OCI-LY7 (cell line): ENCODE measurements at places on chromosomes 7 and 10.

- DNase-seq = no peak
These were observed 6.9 kb upstream of the CYP51A1 start for GRCh38 chr7:92141161-92141560.

DNA sequence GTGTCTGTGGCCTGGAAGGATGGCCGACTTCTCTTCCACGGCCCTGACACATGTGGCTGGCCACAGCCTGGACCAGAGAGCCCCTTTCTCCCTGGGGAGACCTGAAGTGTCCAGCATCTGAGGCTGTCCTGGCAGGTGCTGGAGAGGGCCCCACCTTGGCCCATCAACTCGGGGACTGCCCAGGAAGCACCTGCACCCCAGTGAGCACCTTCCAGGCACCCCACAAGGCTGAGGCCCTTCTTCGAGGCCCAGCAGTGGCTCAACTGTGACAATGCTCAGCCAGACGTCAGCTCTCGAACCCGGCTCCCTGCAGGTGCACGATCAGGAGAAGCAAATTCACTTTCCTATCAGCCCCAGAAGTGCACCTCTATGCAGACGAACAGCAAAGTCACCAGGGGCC is 24.3 kb downstream of the RGS10 start:
- DNase-seq = no peak

DNA sequence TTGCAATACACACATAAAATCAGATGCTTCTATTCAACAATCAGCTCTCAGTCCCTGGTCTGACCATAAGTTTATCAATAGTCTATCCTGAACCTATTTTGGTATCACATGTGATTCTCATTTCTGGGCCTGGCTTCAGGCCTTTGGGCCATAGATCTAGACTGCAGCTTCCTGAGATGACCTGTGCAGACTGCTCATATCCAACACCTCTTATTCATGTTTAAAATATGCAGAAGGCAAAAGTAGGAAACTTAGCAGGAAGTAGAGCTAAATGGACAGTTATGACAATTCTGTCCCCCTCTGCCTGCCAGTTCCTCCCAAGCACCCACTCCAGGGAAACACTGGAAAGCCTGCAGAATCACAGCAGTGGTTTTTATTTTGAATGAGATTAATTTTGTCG is 53.3 kb downstream of the C7orf25 start:
- DNase-seq = no peak

DNA sequence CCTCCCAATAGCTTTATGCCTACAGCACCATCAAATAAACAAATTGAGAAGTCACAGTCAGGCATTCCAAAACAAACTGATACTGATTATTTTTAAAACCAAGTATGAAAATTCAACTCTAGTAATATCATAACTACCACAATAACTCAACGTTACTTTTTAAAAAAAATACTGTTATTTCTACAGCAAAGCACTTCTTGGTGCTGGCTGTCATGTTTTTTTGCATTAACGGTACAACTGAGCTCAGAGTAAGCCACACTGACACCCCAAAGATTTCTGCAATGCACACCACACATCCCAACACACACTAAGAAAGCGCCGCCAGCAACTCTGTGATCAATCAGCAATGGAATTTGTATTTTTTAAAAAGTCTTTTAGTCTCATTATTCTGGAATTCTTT is 113.6 kb downstream of the RNF32 start:
- no peak for DNase-seq

DNA sequence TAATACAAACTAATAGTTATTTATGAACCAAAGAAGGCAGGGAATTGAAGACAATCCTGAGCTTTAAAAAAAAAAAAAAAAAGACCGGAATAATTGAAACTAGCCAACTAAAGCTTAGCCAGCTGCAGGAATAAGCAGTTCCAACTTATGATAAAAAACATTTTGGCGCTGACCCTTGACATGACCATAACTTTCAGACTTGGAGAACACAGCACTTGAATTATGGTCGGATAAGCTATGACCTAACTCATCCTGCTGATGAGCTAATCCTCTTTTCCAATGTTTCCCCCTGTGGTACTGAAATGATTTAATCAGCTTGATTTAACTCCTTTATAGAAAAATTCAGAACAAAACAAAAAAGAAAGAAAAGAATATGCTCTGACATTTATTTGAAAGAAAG is 181.8 kb downstream of the DGKB start:
- DNase-seq = no peak

- no peak for DNase-seq
These were observed 48.6 kb downstream of the ARHGAP21 start for GRCh38 chr10:24674892-24675632.

DNA sequence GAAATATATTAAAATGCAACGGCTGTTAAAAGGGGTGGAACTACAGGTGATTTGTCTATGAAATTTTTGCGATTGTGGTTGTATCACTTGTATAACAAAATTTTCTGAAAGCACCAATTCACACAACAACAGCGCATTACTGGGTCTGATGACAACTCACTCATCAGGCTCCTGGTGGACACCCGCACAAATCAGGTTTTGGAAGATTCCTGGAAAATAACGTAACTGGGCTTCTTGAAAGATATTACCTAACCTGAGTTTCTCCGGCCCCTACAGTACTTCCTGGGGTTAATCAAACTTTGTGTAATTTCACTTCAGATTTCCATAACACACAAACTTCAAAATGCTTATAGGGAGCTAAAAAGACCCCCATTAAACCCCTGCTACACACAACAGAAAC is 7.6 kb downstream of the SNX8 start:
- DNase-seq = no peak

DNA sequence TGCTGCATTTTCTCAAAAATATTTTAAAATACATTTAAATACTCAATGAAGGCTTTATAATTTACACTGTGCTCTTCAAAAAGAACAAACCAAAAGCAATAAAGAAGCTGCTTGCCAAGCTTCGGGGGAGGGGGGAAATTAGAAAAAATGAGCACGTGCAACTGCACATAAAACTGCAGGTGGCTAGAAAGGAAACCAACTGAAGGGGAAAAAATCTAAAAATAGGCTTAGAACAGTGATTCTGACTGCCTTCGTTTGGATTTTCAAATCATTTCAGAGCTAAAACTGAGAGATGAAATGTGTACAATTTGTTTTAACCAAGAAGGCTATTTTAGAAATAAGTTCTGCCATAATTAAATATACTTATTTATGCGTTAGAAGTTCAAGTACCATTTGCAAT is 61.4 kb downstream of the ABI1 start:
- DNase-seq = peak; percentile 97

DNA sequence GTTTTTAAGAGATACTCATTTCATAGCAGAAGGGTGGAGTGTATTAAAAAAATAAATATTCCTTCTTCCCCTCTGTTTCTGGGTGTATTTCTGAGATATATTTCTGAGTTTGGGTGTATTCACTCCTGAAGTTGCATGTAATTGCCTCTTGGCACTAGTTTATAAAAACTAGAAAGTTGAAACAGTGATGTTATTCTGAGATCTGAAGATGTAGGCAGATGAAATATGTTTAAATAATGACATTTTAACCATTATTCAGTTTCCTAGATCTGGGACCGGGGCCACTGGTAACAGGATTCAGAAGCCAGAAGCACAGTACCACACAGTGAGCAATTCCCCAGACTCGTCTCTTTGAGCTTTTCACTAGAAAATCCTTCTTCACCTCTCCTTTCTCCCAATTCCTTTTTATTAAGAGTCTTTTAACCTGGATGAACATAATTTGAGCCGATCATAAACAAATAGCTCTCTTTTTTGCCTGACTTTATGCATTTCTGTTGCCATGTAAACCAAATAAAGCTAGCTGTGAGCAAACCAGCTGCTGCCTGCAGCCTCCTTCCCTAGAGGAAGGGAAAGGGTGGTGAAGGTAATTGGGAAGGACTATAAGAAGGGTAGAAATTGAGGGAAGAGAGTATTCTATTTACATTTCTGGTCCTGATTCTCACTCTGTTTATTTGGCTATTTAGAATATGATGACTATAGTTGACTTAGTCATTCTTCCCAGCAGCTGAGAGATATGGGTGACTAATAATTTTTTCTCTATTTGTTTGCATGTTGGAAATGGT is 101.8 kb upstream of the STRIP2 start:
- no peak for DNase-seq

DNA sequence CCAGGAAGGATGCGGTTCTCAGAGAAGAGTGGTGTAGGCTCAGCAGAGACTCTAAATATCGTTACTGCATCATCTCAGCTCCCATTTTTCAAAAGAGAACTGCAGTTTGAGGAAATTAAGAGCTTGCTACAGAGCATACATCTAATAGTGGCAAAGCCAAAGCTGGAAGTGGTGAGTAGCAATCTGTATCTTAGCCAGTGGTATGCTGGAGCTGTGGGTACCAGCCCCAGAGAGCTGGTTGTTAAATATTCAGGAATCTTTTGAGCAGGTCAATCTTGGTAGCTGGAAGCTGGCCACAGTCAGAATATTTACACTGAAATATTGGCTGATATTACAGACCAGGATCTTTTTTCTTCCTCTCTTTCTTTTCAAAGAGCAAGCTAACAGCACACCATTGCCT is 88.4 kb upstream of the STEAP1B start:
- DNase-seq = no peak

GRCh38 chr7:73832806-73833205 is 2.0 kb downstream of the CLDN4 start:
- no peak for DNase-seq

GRCh38 chr7:90574146-90574819 is 21.8 kb upstream of the CDK14 start:
- no peak for DNase-seq

DNA sequence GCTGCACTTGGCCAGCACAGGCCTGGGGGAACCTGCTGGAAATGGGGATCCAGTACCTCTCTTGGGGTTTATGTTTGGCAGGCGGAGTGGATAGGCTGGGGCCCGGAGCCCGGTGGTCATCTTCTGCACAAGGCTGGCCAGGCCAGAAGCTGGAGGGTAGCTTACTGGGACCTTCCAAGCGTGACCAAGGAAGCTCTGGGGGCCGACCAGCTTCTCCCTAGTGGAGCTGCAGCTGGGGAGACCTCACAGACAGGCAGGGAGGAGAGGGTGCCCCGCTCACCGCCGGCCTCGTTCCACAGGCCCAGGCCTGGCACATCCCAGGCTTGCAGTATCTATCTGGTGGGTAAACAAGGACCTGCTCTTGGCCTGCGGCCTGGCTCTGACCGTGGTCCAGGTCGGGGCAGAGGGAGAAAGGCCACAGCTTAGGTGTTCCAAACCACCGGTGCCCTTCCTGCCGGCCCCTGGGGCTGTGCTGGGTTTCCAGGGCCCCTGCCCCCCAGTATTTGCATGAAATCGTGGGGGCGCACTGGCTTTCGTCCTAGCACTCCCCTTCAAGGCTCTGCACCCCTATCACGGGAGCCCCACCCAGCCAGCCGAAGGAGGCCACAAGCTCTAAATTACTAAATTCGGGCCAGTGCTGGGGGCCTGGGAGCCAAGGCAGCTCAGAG is 1.5 kb upstream of the ELFN1 start:
- DNase-seq = no peak

DNA sequence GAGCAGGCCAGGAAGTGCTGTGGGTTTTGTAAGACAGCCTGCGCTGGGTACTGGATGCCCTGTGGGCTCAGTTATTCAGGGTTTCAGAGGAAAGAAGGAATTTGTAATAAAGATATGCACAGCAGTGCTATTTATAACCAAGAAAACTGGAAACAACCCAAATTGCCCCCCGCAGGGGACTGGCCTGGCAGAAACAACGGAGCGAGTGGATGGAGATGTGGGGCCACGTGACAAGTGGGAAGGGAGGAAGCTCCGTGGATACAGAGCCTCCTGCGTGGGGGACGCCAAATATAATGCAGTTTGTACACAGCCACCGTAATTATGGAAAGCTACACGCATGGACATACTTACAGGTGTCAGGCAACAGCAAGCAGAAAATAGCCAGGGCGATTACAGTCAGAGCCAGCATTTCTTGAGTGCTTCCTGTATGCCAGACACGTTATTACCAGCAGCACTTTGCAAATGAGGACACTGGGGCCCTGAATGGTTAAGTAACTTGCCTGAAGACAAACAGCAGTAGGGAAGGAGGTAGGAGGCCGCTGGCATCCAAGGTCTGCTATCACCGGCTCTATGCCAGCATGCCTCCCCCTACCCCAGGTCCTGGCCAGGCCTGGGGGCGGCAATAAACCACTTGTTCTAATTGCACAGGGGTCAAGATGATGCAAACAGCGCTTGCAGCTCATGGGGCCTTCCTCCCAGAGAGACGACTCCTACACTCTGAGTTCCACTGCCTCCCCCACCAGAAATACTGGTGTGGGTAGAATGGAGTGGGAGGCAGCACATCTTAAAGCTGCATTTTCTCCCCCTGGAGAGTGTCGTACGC is 8.7 kb upstream of the CAMK2B start:
- DNase-seq = no peak

- no peak for DNase-seq
These were observed 1354.7 kb upstream of the LRRTM3 start for GRCh38 chr10:65571011-65571570.

DNA sequence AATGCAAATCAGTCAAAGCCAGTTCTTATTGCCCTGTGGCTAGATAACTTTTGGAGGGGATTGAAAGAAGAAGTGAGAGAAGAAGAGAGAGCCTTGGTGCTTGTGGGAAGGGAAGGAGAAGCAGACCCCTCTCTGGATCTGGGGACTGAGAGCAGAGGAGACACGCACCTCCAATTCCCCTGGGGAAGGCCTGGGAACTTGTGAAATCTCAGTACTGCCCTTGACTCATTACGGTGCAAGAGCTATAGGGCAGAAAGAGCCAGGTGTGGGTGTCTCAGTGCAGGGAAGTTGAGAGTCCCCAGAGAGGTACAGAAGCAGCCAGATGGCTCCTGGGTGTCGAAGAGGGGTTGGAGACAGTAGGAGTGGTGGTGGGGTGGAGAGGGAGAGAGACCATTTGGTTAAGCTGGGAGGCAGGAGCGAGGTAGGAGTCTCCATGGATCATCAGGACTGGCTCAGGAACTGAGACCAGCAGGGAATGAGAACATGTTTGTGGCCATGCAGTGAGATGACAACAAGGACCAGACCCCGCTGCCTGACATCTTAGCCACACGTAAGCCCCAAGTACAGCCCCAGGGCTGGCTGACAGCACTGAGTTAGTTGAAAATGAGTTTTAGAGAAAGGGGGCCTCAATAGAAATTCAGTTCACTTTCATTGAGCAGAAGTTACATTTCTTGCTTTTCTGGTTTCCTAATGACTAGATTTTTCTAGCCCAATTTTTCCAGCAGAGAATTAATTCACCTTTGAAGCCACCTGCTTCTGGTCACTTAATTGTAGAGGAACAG is 238.2 kb downstream of the BUB3 start:
- peak; percentile 84 for DNase-seq
